HT-29 (cell line): ENCODE measurements at places on chromosomes 11 and 22. TPM values are rescaled to one million over a fixed set of nuclear protein-coding genes. Genes with fewer than 3 reads are reported as not detected.

Gene GRK3
- 1.4 and 1.5 TPM in 2 replicates for total RNA-seq

Gene MMP12
- not detected in 2 replicates for total RNA-seq

DNA sequence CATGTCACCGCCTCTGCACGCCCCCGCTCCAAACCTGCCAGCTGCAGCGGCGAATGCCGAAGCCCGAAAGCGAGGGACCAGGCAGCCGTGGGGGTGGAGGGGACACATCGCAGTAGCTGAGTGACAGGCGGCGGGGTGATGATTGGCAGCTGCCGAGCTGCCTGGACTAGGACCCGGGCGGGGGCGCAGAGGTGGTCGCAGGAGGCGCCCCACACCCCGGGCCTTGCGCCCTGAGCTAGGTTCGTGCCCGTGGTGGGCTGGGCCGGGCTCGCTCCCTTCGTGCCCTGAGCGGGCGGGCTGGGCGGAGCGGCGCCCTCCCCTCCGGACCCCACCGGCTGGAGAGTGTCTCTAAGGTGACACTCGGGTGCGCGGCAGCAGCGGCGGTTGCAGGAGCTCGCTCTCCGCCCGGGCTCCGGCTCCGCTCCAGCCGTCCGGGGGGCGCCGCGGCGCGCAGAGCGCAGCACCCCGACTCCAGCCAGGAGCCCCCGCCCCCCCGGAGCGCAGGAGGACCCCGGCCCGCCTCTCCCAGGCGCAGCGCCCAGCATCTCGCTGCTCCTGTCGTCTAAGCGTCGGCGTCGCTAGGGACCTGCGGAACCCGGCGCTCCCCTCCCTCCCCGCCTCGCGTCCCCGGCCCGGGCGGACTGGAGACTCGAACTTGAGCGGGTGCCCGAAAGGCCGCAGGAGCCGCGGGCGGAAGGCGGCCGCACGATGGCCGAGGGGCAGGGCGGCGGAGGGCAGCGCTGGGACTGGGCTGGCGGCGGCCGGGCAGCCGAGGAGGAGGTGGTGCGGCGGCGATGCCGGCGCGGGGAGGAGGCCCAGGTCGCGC, 14.5 kb upstream of the DGKZ start:
- no peak for DNase-seq

DNA sequence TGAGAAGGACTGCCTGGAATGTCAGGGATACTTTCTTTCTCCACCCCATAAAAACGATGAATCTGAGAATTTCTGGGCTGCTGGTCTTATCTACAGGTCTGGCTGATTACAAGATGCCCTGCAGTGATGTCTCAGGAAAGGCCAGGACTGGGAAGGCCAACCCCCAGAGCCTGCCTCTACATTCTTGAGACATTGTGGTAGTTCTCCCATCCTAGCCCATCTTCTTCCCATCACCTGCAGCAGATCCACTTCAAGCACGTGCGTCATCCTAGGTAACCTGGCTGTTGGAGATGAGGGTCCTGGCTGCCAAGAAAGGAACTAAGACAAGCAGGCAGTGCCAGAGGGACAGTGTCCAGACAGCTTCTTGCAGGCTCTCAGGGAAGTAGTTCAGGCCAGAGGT, 44.1 kb upstream of the E2F8 start:
- DNase-seq, result no peak

GRCh38 chr22:27459999-27460398, 341.6 kb downstream of the MN1 start:
- DNase-seq, result no peak

- no peak for DNase-seq
These were observed 107.1 kb upstream of the CD44 start for GRCh38 chr11:35031867-35032266.

DNA sequence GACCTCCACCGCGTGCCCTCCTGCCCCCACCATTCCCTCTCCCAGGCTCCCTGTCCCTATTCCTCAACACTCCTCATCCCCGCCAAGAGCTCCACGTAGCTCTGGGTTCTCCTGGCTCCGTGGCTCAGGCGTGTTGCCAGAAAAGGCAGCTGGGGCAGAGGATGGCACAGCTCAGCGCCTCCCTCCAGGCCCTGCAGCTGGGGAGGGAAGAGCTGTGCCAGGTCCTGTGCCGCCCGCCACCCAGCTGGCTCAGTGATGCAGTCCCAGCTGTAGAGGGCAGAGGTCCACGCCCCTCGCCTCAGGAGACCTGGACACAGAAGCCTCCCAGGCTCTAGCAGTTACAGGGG, 4.2 kb downstream of the ARHGAP1 start:
- no peak for DNase-seq

DNA sequence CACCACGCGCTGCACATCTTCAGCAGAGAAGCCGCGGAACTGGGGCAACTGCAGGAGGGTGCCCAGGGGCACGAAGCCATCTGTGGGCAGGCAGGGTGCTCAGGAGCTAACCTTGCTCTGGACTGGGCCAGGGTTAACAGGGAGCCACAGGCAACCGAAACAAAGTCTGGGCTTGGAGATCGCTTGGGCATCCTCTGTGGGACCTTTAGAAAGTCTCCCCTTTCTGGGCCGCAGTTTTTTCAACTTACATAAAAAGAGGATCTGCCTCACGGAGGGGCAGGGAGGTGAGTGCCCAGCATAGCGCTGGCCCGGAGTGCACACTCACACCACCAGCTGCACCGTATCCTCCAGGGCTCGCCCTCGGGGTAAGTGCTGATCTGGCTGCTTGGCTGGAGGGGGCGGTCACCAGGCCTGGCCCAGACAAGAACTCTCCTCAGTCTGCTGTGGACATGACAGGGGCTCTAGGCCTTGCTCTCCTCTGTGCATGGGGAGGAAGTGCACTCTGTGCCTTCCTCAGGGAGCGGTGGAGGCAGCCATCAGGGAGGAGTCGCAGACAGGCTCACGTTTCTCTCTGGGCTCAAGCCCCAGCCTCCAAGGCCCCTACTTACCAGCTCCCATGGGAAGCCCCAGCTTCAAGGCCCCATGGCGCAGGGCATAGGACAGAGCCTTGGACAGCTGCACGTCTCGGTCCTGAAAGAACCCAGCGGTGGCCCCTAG, 937 bp downstream of the TRPT1 start:
- DNase-seq, result no peak

GRCh38 chr22:32473388-32473952, 1.1 kb upstream of the FBXO7 start:
- peak; percentile 78 for DNase-seq

- no peak for DNase-seq
These were observed 155.7 kb downstream of the BBOX1 start for GRCh38 chr11:27196203-27196897.

DNA sequence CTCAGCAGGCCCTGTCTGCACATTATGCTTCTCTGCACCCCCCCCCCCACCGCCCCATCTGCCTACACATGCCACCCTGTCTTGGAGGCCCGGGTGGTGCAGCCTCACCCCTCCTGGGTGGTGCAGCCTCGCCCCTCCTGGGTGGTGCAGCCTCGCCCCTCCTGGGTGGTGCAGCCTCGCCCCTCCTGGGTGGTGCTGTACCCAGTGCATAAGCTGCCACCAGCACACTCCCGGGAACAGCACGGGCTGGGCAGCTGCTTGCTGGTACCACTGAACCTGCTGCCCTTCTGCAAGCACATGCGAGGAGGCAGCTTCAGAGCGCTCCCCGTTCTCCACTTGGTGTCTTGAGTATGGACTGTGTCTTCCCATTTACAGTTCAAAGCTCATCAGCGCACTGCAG, 69.3 kb downstream of the NCAPD3 start:
- DNase-seq, result no peak

GRCh38 chr11:45174963-45175362, 28.5 kb downstream of the PRDM11 start:
- DNase-seq, result no peak
